ENCODE measurements at places on chromosomes 11 and 22.
A peak's percentile ranks its signal among the peaks of the same experiment; 100 is the strongest.

DNA sequence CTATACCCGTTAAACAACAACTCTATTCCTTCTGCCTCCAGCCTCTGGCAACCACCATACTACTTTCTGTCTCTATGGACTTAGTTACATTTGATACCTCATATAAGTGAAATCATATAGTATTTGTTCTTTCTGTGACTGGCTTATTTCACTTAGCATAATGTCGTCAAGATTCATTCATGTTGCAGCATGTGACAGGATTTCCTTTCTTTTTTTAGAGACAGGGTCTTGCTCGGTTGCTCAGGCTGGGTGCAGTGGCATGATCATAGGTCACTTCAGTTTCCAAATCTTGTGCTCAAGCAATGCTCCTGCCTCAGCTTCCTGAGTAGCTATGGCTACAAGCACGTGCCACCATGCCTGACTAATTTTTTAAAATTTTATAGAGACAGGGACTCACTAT lies 29.4 kb upstream of the SORL1 start:
- no peak for DNase-seq

DNA sequence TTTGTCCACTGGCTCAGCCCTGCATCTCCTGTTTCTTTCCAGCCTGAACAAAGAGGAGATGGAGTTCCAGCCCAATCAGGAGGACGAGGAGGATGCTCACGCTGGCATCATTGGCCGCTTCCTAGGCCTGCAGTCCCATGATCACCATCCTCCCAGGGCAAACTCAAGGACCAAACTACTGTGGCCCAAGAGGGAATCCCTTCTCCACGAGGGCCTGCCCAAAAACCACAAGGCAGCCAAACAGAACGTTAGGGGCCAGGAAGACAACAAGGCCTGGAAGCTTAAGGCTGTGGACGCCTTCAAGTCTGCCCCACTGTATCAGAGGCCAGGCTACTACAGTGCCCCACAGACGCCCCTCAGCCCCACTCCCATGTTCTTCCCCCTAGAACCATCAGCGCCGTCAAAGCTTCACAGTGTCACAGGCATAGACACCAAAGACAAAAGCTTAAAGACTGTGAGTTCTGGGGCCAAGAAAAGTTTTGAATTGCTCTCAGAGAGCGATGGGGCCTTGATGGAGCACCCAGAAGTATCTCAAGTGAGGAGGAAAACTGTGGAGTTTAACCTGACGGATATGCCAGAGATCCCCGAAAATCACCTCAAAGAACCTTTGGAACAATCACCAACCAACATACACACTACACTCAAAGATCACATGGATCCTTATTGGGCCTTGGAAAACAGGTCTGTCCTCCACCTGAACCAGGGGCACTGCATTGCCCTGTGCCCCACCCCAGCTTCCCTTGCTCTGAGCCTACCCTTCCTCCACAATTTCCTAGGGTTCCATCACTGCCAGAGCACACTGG lies 5.0 kb downstream of the FTH1 start:
- no peak for DNase-seq

DNA sequence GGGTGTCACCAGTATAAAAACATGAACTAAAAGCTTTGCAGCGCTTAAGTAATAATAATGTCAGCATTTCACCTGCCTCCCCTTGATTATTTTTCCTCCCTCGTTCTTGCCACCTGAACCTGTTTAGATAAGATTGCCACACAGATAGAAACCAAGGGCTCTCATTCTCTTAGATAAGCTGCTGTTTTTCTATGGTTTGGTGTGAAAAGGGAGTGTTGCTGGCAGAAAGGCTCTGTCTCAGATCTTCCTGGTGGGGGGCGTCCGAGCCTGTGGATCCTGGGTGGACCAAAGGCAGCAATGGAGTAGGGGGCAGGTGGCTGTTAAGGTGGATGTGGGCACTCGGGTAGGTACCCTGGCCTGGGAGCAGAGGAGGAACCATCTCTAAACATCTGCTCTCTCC lies 147.5 kb downstream of the ST3GAL4 start:
- no peak for DNase-seq

DNA sequence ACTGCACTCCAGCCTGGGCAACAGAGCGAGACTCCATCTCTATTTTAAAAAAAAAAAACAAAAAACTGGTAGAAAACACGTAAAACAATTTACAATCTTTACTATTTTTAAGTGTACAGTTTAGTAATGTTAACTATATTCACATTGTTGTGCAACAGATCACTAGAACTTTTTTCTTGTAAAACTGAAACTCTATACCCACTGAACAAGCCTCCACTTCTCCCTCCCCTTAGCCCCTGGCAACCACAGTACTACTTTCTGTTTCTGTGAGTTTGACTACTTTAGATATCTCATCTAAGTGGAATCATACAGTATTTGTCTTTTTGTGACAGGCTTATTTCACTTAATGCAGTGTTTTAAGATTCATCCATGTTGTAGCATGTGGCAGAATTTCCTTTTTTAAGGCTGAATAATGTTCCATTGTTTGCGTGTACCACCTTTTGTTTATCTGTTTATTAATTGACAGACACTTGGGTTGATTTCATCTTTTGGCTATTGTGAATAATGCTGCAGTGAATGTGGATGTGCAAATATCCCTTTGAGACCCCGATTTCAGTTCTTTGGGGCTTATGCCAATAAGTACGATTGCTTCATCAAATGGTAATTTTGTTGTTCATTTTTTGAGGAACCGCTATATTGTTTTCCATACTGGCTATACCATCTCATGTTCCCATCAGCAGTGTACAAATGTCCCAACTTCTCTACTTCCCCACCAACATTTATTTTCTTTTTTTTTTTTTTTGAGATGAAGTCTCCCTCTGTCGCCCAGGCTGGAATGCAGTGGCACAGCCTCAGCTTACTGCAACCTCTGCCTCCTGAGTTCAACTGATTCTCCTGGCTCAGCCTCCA lies 11.0 kb downstream of the DDB2 start:
- DNase-seq = no peak

DNA sequence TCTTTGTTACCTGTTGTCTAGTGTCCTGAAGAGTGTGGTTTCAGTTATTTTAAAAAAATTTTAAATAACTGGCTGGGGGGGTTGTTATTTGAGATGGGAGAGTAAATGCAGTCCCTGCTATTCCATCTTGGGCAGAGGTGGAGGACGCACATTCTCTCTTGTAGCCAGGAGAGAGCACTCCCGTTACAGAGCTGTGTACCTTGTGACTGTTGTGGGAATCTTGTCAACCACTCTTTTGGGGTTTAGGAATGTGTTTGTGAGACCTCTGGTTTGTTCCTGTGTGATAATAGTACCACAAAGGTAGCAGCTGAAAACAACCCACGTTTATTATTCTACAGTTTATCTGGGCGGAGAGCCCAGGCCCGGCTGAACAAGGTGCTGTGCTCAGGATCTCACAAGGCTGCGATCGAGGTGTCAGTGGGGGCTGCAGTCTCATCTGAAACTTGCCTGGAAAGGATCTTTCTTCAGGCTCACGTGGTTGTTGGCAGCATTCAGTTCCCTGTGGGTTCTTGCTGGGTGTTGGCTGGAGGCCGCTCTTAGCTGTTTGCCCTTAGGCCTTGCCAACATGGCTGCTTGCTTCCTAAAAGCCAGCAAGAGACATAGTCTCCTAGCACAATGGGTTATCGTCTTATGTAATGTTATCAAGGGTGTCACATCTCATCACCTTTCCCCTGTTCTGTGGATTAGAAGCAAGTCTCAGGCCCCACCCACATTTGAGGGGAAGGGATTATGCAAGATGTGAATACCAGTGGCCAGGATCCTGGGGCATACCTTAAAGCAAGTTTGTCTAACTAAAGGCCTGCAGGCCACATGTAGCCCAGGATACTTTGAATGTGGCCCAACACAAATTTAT lies 20.6 kb downstream of the IGHMBP2 start:
- DNase-seq = no peak

GRCh38 chr11:86671531-86672006 lies 847 bp downstream of the ME3 start:
- peak; percentile 84 for DNase-seq

- peak; percentile 12 for DNase-seq
These were observed 169.4 kb upstream of the SYT13 start for GRCh38 chr11:45455536-45455935.

- DNase-seq = no peak
These were observed 1.1 kb downstream of the FXYD2 start for GRCh38 chr11:117823294-117823945.

Measured in muscle of leg (tissue), 16 donors.